ENCODE measurements at places on chromosomes 7 and 10.

DNA sequence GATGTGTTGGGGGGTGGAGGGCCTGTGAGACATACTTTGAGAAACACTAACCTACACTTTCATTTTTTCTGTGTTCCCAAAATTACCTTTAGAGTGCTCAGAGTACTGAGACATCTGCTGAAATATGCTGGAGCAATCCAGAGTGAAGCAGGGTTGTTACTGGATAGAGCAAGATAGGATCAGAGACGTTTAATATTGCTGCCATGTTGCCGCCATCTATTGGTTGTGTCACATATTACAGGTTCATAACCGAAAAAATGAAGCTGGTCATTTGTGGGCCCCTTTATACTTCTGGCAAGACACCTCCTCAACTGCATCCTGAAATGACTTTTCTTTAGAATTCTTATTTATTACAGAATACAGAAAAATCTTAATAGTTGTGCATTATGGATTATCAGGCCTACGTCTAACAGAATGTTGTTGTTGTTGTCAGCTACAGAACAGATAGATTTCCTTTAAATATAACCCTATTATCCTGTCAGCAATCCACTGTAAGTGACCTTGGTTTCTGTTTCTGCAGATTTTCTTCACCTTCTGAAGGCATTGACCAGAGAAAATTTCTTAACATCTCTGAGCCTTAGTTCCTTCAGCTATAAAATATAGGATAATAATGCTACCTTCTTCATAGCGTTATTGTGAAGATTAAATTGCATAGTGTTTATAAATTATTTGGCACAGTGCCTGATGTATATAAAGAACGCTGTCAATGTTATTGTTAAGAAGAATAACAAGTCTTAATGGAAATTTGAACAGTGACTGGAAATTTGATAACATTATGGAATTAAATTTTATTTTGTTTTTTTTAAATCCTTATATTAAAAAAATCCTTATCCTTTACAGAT, 16.2 kb upstream of the DLD start:
- peak; percentile 65 for DNase-seq

GRCh38 chr7:123624527-123625183, 23.0 kb downstream of the ASB15 start:
- DNase-seq: no peak

- peak; percentile 59 for DNase-seq
Measured at GRCh38 chr7:2873686-2874551, 29.8 kb upstream of the GNA12 start.

DNA sequence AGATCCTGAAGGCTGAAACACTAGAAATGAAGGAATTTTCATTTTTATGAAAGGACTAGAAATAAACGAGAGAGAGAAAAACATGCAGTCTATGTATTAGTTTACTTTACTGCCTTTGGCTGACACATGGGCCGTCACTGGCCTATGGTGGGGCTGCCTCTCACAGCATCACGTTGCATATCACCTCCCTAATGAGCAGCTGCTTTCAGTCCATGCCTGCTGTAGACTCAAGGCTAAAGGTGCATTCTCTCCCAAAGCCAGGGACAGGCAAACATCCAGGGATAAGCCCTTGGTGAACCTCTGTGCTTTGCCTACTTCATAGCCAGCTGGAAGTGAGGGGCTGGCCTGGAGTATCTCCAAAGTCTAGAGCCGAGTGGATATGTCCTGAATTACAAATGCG, 359.4 kb downstream of the GPAM start:
- peak; percentile 22 for DNase-seq

- DNase-seq: peak; percentile 6
Measured at GRCh38 chr10:16258291-16259040, 178.3 kb upstream of the PTER start.

DNA sequence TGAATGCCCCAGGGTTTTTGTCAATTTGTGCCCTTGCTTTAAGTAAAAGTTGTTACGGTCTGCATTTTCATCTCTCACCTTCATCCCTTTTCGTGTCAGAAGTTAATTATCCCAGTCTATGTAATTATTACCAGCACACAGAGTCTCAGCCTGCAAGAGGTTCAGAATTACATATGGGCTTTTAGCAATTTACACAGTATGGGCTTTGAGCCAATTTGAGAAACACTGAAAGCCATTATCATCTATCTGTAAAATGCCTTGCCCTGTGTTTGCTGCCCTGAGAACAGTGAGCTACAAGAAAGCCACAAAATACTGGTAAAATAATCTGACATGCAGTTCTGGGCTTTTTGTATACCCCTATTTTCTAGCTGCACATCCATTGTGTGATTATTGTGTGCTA, 125.6 kb upstream of the STEAP4 start:
- DNase-seq: no peak

DNA sequence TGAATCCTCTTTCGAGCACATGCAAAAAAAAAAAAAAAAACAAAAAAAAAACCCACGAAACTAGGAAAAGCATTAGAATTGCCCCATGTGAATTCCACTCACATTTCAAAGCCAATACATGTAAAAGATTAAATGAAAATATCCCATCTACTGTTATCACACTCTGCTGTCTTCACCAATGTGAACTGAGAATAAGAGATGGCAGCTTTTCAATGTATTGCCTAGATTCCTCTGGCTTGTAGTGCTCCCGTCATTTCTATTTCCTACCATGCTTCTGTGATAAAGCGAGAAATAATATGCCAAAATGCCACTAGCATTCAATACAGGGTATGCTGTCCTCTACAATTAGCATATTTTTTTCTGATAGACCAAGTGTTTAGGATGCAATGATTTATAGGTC, 517.0 kb downstream of the NRG3 start:
- DNase-seq: no peak

GRCh38 chr10:62199584-62199983, 69.1 kb downstream of the RTKN2 start:
- no peak for DNase-seq

GRCh38 chr10:88082806-88083596, 219.6 kb downstream of the PTEN start:
- DNase-seq: no peak

GRCh38 chr10:47331954-47332353, 9.7 kb downstream of the GDF2 start:
- no peak for DNase-seq

GRCh38 chr7:35359423-35359822, 105.5 kb upstream of the TBX20 start:
- no peak for DNase-seq

DNA sequence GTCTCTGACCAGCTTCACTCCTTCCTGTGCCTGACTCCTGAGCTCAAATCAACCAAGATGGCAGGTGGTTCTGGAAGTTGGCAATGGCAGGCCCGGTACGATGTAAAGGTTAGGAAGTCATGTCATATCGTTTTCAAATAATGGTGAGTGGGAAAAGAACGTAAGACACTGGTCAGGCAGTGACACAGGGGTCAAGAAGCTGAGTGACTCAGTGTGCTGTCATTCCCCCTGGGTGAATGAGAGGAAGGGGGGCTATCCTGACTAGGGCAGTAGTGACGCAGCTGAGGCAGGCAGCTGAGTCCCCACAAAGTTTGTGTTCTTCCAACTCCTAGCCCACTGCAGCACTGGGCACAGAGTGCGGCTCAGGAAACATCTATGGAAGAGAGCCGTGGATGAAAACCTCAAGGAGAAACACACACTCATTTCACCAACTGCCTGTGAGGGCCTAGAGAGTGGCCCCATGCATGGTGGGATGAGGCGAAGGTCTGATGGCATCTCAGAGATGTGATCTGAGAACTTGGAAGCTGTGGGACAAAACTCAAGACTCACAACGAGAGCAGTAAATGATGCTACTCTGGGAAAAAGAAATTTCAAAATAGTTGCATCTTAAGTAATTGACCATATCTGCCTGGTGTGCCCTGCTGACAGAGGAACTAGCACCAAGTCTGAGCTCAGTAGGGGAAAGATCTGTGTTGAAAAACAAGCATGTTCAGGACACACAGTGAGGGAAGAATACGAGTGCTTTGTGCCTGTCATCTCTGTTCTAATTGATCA, 23.2 kb downstream of the CREB3L2 start:
- no peak for DNase-seq
